ENCODE measurements at places on chromosomes 1 and 21.

GRCh38 chr1:49013079-49013478 lies 236.4 kb upstream of the BEND5 start:
- DNase-seq: no peak

- DNase-seq: no peak
These were observed 767.3 kb upstream of the ADAMTS5 start for GRCh38 chr21:27734146-27734545.

DNA sequence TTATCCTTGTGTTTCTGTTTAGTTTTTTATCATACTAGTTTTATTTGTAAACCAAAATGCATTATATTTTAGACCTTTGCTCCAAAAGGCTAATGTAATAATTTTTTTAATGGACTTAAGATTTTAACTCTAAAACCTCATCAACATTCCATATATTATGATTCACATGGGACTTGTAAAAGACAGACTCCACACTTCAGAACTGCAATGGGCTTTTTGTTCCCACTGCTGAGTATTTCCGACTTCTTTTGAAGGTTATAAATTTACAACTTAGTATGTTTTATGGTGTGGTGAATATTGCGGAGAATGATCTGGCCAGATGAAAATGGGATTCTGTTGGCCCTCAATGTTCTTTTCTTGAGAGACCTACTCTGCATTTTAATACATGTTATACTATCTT lies 678.5 kb downstream of the USP25 start:
- DNase-seq: no peak

DNA sequence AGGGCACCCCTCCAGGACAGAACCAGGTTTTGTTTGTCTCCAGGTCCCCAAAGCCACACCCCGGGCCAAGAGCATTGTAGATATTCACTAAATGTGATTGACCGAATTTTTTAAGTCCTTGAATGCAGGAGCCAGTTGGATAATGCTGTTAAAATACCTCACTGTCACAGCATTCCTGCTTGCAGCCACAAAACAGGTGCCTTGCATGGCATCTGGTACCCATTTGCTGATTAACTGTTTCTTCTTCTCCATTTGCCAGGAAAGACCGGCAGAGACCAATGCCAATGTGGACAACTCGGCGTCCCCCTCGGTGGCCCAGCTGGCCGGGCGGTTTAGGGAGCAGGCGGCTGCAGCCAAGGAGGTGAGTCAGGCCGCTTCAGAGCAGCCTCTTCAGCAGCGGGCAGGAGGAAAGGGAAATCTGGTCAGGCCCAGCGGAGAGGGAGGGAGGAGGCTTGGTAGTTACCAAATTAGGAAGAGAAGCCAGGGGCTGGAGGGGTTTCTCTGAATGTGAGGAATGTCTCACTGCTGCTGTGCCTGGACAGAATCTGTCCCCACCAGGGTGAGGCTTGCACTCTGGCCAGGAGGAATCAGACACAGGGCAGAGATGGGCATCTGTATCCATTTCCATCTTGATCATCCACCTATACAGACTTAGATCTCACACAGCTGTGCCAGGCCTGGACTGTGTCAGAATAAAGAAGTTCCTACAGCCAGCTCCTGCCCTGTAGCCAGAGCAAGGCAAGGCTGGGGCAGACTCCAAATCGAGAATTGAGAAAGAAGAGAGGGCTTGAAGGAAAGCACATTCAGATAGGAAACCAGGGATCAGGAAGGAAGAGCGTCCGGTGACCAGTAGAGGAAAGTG lies 37.9 kb upstream of the MPZL1 start:
- DNase-seq: no peak

GRCh38 chr1:222818171-222818570 lies 3.3 kb downstream of the DISP1 start:
- DNase-seq: no peak

GRCh38 chr1:155834296-155834926 lies 22.6 kb downstream of the GON4L start:
- DNase-seq: no peak

DNA sequence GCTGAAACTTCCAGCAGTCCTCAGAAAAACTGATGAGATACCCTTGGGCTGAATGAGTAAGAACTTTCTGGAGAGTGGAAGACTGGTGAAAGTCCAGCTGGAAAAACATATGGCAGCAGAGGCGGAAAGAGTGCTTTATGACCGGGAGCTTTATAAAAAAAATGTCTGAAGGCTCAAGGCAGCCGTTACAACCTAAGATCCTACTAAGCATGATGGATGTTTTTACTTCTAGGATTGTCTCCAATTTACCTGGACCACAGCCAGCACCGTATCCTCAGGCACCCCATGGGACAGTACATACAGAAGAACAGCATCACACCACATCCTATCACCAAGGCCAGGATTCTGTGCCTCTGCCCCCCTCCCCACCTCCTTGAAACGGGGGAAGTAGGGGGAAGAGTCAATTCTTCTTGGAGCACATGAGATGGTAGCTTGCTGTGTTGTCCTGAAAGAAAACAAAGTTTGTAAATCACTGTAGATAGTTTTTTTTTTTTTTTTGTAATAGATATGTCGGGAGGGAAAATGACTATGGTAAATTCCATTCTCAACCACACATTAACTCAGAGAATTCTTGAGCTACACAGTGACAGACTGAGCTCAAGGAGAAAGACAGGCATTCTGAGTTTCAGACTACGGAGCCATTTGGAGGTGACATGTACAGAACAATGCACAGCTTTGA lies 11.8 kb upstream of the IRF2BP2 start:
- peak; percentile 33 for DNase-seq

DNA sequence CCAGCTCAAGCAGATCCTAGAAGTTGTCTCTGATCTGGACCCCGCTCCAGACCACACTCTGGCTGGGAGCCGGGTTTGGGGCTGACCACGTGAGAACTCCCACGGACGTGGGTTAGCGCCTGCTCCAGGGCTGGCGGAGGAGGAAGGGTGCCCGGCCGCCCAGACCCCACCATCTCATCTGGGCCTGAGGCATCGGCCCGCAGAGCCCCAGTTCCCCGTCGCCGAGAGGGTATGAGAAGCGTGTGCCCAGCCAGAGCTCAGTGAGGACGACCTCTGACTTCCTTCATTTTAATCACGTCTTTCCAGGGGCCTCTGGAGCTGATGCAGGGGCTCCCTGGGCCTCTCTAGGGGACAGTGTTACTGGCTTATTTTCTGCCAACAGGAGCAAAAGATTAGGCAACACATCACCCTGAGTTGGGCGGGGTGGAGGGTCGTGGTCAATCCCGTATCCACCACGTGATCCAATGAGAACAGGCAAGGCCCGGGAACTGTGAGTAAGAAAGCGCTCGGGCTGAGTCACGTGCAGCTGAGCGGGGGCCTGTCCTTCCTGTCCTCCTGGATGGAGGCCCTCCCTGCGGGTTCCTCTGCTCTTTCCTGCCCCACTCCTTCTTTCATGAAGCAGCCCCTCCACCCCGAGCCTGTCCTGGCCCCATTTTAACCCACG lies 81.1 kb downstream of the SIK1 start:
- no peak for DNase-seq

GRCh38 chr1:205993068-205993467 lies 10.1 kb downstream of the RAB7B start:
- DNase-seq: no peak

DNA sequence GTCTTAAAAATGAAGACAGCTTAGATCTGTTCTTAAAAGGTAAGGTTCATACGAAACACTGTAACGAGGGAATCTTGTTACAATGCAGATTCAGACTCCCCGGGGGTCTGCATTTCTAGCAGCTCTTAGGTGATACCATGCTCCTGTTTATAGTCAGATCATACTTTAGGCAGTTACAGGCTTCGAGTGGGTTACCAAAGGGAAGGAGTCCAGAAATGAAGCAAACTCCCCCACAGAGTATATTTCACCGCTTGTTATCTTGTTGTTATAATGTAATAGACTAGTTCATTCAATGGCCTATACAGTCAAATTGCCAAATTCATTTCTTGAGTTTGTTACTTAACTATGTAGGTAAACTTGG lies 601.1 kb downstream of the USP25 start:
- no peak for DNase-seq

DNA sequence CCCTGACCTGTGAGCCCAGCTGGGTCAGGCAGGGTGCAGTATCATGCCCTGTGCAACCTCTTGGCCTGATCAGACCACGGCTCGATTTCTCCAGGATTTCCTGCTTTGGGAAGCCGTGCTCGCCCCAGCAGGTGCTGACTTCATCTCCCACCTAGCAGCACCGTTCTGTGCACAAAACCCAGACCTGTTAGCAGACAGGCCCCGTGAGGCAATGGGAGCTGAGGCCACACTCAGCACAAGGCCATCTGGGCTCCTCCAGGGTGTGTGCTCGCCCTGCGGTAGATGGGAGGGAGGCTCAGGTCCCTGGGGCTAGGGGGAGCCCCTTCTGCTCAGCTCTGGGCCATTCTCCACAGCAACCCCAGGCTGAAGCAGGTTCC lies 29.6 kb downstream of the SLC19A1 start:
- no peak for DNase-seq

DNA sequence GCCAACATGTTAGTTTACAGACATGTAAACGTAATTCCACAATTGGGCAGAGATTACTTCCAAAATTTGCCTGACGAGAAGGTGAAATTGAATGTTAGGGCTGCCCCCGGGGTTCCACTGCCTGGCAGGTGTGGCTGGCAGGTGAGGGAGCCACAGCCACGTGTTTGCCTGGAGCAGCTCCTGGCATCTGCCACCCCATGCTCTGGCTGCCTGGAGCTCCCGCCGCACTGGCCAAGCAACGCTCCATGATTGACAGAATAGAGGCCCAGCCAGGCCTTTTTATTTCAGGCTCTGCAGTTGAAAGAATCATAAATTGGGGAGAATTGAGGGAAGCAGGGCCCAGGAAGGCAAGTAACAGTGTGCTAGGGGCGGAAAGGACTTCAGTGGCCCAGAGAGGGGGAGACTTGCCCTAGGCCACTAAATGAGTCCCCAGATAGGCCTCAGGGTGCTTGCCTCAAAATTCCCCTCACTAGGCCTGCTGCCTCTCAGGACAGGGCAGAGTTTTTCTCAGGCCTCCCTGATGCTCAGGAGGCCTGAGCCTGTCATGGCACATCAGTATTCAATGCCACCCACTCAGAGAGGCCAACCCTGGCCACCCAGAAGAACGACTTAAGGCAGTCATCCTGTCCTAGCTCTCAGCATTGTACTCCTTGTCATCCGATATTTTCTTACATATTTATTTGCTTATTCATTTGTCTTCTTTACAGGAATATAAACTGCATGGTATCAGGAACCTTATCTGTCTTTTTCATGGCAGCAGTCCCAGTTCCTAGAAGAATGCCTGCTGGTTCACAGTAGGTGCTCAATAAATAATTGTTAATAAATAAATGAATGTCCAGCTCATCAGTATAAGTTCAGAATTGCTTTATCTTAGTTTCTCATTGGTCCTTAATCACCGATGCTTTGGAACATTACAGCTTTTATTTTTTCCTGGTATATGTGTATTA lies 16.6 kb upstream of the S1PR1 start:
- no peak for DNase-seq

- DNase-seq: no peak
These were observed 60.3 kb downstream of the LMX1A start for GRCh38 chr1:165296205-165296604.

GRCh38 chr21:16363518-16363917 lies 633.7 kb downstream of the USP25 start:
- DNase-seq: peak; percentile 70

DNA sequence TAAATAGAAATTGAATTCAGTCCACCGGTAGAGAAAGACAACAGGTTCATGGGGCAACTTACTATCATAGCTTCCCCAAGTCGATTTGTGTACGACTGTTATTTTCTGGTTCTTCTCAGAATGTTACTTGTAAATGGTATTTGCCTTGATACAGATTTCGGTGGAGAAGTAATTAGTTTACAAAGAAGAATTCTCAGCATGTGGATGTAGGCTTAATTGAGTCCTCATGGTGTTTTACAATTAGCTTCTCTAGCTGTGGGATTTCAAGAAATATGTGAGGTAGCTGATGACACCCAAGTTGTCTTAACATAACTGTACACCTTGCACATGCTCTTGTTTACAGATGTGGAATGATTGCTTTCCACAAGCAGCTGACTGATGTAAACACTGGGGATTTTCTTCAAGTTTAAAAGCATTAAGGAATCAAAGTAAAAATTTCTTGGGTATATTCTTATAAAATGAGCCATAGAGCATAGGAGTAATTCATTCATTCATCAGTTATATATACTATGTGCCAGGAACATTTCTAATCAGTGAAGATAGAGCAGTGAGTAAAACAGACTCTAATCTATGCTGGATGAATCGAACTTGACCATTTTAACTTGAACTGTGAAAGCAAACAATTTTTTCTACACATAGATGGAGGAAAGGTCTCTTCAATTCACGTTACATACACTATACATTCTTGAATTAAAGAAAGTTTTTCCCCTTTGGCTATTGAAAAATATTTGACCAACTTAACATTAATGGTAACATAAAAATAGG lies 1.4 kb downstream of the MACO1 start:
- no peak for DNase-seq

GRCh38 chr1:14810595-14811361 lies 212.3 kb downstream of the KAZN start:
- no peak for DNase-seq

DNA sequence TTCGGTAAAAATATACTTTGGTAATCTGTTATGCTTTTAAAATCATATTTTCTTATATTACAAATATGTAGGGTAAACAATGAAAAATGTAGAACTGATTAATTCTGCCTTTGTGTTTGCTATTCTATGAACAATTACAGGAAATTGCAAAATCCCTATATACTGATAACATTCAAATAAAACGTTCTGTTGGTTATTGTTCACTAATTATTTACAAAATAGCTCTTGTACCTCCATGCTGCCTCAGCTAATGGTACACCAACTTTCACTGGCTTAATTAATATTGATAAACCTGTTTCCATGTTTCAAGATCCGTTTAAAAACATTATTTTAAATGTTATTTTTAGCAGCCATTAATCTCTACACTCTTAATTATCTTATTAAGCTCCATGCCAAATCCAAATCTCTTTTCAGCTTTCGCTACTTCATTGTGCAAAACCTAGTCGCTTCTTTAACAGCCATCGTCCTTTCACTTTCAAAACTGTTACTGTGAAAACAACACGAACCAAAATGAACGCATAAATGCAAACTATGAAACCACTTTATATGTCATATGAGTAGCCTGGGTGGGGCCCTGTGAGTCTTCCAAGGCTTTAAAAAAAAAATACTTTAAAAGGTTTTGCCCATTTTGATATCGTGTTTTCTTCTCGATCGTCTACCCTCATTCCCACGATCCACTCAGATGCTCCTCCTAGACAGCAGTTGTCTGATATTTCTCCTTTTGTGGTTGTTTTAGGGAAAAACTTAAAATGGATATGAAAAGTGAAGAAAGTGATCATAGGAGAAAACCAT lies 807.1 kb downstream of the USP25 start:
- DNase-seq: peak; percentile 56

GRCh38 chr1:197920414-197921117 lies 3.4 kb downstream of the LHX9 start:
- no peak for DNase-seq

- DNase-seq: no peak
These were observed 609 bp upstream of the CHTOP start for GRCh38 chr1:153633161-153633753.

- DNase-seq: peak; percentile 80
These were observed 193.8 kb downstream of the LYPLAL1 start for GRCh38 chr1:219367496-219367895.

- DNase-seq: no peak
These were observed 4.1 kb upstream of the NBL1 start for GRCh38 chr1:19639999-19640362.

All from NCI-H1092 treated with DMSO at 0.1 percent for 48 hours (cell line).